ENCODE measurements at places on chromosomes 5 and 9. TPM values are rescaled to one million over a fixed set of nuclear protein-coding genes. Genes with fewer than 3 reads are reported as not detected.

- H3K27ac ChIP-seq, result peak overlapping the region; percentile 94
- H3K27me3 ChIP-seq, result no peaks in the 10 kb centered on the region
- no peak overlapping the region for H3K4me3 ChIP-seq
- no peak for DNase-seq
- H3K4me1 ChIP-seq, result peaks cover 41% of the 10 kb centered on the region
Observed at GRCh38 chr9:128094950-128095544, 27.0 kb downstream of the SLC25A25 start.

- peaks cover 2% of the 10 kb centered on the region for H3K4me1 ChIP-seq
- no peak overlapping the region for H3K4me3 ChIP-seq
- no peaks in the 10 kb centered on the region for H3K36me3 ChIP-seq
- peaks cover 43% of the 10 kb centered on the region for H3K27me3 ChIP-seq
- no peak for DNase-seq
Observed at GRCh38 chr5:135265497-135266302, 133.3 kb downstream of the MACROH2A1 start.

DNA sequence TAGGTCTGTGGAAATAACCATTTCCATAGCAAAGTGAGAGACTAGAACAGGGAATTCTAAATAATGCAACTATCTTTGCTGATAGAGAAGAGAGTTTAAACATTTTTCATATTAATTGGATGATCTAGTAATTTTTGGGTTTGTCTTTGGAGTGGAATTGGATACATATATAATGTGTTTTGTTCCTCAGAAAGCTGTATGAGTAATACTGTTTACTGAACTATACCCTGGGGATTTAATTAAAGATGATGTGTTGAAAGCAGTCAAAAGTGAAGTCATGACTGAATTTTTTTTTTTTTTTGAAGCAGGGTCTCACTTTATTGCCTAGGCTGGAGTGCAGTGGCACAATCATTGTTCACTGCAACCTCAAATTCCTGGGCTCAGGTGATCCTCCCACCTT lies 17.9 kb downstream of the FER start:
- no peak overlapping the region for H3K4me3 ChIP-seq
- no peak for DNase-seq
- no peaks in the 10 kb centered on the region for H3K27me3 ChIP-seq

DNA sequence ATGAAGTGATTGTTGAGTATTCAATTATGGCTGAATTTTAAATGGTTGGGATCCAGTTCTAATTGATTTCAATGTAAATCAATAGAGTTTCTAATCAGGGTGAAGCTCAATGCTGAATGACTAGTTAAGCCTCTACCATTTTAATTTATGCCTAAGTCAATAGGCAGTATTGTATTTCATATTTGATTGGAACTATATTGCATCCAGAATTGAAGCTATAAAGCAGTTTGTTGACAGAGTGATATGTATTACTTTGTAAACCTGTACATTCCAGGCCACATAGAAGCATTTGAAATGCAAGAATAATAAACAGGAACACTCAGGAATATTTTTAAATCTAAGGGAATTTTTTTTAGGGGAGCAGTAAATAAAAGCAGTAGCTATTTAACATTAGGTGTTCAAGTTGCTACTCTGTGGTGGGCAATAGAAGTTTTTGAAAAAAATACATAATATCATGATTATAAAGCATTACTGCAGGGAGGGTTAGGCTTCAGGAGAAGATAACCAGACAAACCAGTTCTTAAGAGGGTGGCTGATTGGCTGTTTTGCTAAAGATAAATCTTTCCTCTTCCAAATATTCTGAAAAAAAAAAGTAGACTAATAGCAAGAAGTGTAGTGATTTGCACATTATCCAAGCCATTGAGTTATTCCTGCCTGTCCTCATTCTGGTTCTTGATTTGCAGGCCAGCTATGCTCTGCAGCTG lies 492.0 kb upstream of the MEF2C start:
- no peak for DNase-seq
- H3K27ac ChIP-seq, result no peak overlapping the region
- H3K4me1 ChIP-seq, result no peaks in the 10 kb centered on the region
- no peaks in the 10 kb centered on the region for H3K36me3 ChIP-seq

DNA sequence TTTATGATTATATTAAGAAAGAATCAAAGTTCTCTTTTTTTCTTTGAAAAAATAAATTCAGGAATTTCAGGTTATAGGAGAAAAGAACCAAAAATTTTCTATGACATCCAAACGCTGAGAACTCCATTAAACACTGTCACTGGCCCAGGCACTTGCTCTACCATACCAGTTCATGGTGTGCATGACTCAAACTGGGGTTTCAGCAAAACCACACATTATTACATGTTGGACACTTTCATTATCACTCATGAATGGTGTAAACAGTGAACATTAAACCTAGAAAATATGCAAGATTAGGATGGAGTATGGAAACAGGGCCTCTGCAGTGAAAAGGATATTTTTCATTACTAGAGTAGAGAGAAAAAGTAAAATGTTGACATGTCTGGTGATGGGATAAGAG lies 369.9 kb upstream of the FAM174A start:
- no peak for DNase-seq
- no peak overlapping the region for H3K27ac ChIP-seq
- no peaks in the 10 kb centered on the region for H3K36me3 ChIP-seq
- H3K4me3 ChIP-seq, result no peak overlapping the region
- no peaks in the 10 kb centered on the region for H3K4me1 ChIP-seq

GRCh38 chr5:132655821-132656773 lies 1.9 kb upstream of the IL13 start:
- H3K4me1 ChIP-seq, result peaks cover 10% of the 10 kb centered on the region
- peaks cover 47% of the 10 kb centered on the region for H3K27me3 ChIP-seq
- H3K27ac ChIP-seq, result no peak overlapping the region
- DNase-seq, result no peak
- peaks cover 3% of the 10 kb centered on the region for H3K36me3 ChIP-seq
- peak overlapping the region; percentile 70 for H3K4me3 ChIP-seq

DNA sequence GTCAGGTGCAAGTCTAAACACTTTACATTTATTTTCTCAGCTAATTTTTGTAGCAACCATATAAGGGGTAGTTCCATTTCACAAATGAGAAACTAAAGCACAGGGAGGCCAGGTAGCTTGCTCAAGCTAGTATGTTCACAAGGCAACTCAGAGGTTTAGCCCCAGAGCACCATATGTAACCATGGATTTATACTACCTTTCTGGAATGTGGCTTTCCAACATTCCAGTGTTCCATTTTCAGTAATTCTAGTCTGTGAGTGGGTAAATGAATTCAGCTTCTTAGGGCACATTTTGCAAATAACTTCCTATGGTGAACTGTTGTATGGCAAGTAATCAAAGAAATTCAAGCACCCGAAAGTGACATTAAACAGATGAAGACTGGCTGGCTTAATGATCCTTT lies 25.0 kb upstream of the CAST start:
- H3K27me3 ChIP-seq, result peaks cover 33% of the 10 kb centered on the region
- H3K4me3 ChIP-seq, result no peak overlapping the region
- H3K36me3 ChIP-seq, result peaks cover 2% of the 10 kb centered on the region
- no peak for DNase-seq

- H3K27me3 ChIP-seq, result no peaks in the 10 kb centered on the region
- H3K27ac ChIP-seq, result no peak overlapping the region
- peaks cover 30% of the 10 kb centered on the region for H3K4me1 ChIP-seq
Observed at GRCh38 chr5:172075656-172076055, 69.2 kb upstream of the FBXW11 start.

DNA sequence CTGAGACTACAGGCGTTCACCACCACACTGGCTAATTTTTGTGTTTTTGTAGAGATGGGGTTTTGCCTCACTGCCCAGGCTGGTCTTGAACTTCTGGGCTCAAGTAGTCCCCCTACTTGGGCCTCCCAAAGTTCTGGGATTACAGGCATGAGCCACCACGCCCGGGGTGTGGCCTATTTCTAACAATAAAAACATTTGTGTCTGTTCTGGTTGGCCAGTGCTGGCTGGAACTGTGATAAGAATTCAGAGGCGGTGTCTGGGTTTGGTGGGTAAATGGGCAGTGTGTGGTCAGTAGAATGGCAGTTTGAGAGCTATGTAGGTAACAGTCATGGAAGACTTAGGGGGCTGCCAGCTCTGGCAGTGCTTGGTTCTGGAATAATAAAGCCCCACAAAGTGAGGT lies 46.9 kb upstream of the SYNPO start:
- H3K4me3 ChIP-seq, result no peak overlapping the region
- no peaks in the 10 kb centered on the region for H3K4me1 ChIP-seq
- DNase-seq, result no peak
- no peak overlapping the region for H3K27ac ChIP-seq
- no peaks in the 10 kb centered on the region for H3K36me3 ChIP-seq
- peaks cover 15% of the 10 kb centered on the region for H3K27me3 ChIP-seq

The KIF12 gene
- not detected for total RNA-seq

The TEK gene
- total RNA-seq, result not detected

All from T-helper 17 cell (primary cell).